Stimulated activated CD4-positive, alpha-beta T cell treated with anti-CD3 and anti-CD28 coated beads, Interleukin-4, amount 100 ng/mL, for 4 hours (primary cell): ENCODE measurements at places on chromosomes 4 and X.

DNA sequence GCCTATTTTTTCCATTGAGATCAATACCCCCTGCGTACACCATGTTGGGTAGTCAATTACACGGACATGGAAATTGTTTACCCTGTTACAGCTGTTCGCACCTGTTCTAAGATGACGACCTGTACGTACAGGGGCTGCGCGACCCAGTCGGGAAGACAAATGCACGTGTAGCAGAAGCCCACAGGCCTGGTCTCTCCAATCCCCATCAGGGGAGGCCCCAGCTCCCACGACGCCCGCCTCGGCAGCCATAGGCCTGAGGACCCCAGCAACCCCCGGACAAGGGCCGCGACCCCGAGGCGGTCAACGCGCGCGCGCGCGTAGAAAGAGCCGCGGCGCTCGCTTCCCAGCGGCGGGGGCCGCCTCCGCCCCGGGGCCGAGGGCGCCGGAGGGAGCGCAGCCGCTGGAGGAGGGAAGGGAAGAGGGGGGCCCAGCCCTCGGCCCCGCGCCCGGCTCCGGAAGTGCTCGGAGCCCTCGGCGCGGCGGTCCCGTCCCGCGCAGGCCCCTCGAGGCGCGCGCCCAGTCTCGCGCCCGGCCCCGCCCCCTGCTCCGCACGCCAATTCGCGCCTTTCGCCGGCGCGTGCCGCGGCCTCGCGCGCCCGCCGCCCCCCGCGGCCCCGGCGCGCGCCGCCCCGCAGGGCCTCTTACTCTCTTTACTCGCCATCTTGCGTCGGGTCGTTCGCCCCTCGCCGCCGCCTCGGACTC lies 618 bp downstream of the RBBP7 start:
- DNase-seq: peak; percentile 45

- DNase-seq: no peak
Observed at GRCh38 chr4:138118270-138118669, 123.9 kb downstream of the SLC7A11 start.

GRCh38 chr4:127698789-127699200 lies 31.4 kb upstream of the SLC25A31 start:
- DNase-seq: no peak

DNA sequence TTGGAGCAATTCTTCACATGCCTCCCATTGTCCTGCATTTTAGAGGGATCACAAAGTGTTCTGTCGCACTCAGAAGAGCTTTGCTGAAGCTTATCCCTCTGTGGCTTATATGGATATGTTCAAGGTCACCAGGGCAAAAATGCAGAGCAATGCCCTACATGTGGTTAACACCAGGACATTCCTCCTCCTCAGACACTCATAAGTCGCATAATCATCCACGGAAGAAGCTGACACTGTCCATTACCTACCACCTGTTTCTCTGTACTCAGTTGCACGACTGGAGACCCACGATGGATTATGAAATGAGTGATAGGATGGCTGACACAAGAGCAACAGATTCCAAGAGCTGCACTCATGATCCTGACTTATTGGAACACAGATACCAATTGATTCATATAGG lies 68.7 kb upstream of the PRDX4 start:
- DNase-seq: no peak
